Lung microvascular endothelial cell (primary cell): ENCODE measurements at places on chromosomes 12 and 14.

DNA sequence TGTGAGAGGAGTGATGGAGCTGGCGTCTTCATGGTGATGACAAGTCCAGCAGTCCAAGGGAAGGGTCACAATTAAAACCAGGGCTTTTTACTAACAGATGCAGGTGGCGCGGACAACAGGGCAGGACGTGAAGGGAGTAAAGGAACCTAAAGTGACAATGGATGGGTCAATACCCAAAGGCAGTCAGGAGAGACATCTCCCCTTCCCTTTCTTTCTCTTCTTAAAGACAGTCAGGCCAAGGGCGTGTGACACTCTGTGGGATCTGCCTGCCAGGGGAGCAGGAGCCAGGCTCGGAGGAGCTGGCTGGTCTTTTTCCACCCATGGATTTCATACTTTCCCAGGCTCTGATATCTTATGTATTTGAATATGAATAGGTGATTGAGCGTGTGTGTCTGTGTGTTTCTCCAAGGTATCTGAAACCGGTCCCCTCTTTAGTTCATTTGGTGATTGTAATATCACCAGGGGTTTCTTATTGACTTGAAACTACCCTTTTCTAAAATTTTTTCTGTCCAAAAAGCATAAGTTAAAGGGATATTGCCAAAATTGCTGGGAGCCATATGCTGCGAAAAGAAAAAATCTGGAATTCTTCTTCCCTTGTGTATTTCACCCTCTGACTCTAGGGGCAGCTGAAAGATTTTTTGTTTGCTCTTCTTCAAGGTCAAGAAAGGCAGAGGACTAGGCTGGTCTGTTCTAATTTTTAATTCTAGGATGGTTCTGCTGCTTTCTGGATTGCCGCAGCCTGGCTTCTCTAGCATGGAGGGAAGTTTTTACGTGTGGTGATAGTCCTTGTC lies 61.8 kb downstream of the FBXL14 start:
- DNase-seq = no peak

- no peak for DNase-seq
These were observed 32.6 kb downstream of the RAD52 start for GRCh38 chr12:916712-917445.

DNA sequence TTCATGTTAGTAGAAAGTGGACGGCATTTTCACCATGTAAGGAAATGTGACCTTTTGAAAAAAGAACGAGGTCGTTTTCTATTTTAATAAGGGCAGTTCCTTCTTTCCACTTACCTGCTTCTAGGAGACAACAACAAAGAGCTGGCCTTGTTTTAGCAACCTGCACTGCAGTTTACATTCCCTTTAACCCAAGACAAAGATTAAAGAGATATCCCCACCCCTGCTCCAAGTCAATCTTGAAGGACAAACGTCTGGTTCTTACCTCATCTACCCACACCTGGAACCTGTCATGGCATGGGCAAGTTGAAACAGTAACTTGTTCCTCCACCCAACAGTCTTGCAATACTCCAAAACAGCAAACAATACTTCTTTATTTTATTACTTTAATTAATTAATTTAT lies 32.7 kb downstream of the ZCCHC8 start:
- DNase-seq = no peak

DNA sequence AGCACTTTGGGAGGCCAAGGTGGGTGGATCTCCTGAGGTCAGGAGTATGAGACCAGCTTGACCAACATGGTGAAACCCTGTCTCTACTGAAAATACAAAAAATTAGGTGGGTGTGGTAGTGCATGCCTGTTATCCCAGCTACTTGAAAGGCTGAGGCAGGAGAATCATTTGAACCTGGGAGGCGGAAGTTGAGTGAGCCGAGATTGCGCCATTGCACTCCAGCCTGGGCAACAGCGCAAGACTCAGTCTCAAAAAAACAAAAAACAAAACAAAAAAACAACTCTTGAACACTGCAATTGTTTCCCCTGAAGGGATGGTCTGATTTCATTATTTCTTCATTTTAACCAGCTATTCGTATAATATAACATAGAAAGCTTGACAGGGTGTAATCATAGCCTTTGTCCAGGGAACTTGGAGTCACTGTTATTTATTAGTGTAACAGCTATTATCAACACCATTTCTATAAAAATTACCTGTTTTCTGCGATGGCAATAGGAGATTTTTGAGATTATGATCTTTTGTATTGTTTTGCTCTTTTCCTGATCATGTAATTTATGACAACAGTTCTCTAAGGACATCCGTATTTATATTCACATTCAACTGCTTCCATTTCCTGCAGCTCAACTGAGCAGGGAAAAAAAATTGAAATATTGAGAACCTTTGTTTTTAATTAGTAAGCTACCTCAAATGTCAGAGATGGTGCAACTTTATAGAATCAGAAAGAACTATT lies 94.7 kb downstream of the DIP2B start:
- DNase-seq = peak; percentile 61

DNA sequence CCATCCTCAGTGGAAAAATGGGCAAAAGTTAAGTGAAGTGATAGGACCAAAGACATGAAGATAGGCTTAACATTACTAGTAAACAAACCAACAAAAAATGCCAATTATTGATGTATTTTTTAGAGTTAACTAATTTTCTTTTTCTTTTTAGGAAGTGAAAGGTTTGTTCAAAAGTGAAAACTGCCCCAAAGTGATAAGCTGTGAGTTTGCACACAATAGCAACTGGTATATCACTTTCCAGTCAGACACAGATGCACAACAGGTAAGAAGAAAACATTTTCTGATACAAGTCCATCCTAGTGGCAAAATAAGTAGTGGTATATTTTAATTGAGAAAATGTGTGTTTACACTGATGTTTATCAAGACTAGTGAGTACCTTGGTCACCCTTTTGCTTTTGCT lies 39.6 kb downstream of the LARP4 start:
- DNase-seq = no peak

- no peak for DNase-seq
These were observed 193.1 kb upstream of the FSCB start for GRCh38 chr14:44700184-44700583.
